ENCODE measurements at places on chromosomes 7 and 10.
A peak's percentile ranks its signal among the peaks of the same experiment; 100 is the strongest.

- DNase-seq = peak; percentile 28
Measured at GRCh38 chr10:119541459-119542356, 811 bp downstream of the RGS10 start.

DNA sequence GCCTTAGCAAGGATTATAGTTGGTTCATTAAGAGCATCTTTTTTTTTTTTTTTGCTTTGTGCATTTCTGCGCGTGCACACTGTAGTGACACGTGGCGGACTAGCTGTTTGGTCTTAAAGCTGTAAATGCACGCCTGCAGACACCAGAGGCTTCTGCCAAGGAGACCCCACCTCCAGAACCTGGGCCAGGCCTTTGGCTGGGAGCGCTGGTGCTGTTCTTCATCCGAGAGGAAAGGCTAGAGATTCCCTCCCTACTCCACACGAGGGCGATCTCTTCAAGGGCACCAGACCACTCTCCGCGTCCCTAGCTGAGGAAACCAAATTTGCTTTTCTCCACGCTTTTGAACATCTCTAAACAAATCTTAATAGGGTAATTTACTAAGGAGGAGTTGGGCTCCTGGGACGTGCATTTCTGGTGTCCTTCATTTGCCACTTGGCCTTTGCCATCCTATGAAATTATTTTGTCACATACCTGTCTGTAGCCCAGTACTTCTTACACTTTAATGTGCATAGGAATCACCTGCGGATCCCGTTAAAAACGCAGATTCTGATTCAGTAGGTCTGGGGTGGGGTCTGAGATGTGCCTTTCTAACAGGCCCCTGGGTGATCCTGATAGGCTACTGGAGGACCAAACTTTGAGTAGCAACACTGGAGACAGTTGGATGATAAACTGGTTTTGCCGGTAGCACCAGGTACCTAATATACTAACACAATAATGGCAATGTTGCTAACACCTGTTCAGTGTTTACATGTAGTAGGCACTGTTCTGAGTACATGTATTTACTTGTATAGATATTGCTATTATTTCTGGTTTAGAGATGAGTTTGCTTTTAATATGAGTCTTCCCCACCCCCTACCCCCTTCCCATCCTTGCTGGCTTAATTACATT, 1.3 kb upstream of the SLC26A5 start:
- DNase-seq = peak; percentile 35

DNA sequence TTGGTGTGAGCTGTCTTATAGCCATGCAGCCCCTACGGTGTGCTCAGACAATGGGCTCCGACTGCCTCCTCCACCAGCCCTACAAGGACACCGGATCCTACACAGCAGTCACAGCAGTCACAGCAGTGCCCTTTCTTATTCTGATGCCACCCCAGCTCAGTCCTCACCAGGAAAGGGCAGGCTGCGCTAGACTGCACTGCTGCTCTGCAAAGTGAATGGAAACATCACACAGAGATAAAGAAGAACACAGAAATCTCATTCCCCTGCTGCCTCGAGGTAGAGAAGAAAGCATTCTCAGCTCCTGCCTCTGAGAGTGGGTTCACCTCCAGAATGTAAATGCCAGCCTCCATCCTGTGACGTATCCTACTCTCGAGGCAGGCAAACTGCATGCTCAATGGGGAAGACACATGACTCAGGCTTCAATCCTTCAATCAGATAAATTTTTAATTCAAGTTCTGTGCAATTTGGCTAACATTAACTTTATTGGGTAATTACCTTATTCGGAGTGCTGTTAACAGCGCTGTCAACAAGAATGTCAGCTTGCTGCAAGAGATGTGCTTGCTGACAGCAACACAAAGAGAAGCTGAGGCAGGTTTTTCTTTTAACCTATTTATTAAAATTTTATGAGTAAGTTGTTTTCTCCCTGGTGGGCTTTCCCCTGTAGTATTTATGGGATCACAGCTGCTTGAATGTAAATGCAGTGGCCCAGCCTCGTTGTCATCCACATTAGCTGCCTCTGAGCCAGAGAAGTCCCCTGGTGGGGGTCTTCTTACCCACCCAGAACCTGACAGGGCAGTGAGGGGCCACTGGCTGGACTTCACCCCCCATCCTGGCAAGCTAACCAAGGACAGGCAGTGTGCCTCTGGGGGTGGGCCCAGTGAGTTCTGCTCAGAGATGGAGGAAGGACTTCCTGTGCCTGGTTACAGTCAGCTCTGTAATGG, 241.3 kb upstream of the KMT2E start:
- DNase-seq = no peak

DNA sequence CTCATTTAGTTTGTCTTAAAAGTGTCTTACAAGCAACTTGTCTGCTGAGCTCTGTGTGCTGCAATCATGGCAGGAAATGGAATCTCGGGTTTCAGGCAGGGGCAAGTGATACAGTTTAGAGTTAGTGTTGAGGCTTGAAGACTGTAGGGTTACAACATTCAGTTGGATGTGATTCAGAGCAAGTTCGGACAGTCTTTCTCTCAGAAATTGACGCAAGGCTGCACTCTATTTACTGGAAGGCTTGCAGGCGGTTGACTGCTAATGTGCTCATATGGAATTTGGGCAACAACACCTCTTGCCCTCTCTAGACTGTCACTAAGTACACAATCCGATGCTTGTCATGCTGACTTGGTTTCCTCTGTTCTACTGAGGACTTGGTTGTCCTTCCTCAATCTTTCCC, 161.7 kb upstream of the BMPER start:
- DNase-seq = no peak

DNA sequence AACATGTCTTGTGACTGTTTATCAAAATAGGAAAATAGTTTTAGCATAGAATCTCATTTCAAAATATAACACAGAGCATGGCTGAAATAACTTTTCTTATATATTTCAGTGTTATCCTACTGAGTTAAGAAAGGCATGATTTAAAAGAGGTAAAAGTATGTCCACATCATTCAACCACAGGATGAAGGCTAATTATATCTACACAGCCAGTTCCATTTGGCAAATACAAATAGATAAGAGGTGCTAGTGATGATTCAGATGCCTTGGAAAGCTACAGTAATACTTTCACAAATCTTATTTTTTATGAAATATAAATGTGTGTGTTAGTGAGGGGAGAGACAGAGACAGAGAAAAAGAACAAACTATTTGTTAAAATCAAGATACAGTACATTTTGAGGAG, 42.9 kb upstream of the PCDH15 start:
- no peak for DNase-seq

- peak; percentile 85 for DNase-seq
Measured at GRCh38 chr10:72274730-72275350, 1.1 kb downstream of the DDIT4 start.

DNA sequence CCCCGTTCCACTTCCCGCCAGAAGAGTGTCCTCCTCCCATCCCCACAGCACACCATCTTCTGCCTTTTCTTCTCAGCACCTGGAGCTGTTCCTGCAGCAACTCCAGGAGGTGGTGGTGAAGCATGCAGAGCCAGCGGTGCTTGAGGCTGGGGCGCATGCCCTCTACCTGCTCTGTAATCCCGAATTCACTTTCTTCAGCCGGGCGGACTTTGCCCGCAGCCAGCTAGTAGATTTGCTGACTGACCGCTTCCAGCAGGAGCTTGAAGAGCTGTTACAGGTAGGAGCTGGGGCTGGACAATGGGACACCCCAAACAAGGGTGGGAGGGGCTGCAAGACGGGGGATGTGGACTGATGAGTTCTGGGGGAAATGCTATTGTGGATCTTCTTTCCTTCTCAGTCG, 19.1 kb upstream of the PVRIG start:
- DNase-seq = peak; percentile 58

DNA sequence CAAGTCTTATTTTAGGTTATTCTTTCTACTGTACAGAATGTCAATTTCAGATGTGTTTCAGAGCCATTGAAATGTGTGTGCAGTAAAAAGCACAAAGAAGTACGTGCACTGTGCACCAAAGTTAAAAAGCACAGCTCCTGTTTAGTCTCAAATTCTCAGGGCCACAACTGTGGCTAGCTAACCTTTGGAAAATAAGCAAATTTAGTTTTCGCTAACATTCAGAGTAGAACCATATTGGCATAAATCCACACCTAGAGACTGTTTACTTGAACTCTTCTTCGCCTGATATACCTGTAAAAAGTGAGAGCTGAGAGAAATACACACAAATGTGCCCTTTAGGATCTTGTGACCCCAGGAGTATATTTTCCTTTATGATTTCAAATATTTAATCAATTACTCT, 353.9 kb downstream of the TFEC start:
- no peak for DNase-seq

DNA sequence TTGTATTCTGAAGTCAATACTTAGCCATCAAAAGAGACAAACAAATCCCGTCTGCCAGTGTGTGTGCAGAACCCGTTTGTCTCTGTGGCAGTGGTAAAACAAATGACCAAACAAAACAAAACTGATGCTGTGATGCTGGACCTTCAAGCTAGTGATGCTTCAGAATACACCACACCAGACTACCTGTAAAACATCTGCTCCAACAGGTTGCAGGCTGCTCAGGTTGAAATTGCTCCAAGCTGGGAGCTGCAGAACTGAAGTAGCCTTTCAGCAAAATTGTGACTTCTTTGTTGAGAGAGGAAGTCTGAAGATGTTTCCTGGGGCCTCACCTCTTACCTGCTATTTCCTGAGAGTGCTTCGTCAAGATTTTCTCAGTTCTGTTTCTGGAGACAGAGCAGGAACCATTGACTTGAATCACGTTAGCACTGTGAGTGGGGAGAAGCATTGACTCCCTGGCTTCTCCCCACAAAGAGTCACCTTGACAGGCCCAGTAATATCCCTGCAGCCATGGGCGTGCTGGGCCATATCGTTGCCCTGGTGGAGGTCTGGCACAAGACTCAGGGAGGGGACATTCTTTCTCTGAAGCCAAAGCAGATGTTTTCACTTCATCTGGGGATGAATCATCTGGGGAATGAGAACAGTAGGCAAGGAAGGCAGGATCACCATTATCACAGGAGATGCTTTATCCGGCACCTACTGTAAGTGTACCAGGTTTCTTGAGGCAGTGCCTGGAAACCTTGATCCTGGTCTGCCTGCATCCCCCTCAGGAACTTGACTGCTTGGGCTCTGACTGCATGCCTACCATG, 80.2 kb downstream of the RBM20 start:
- DNase-seq = no peak

- DNase-seq = no peak
Measured at GRCh38 chr7:84686373-84686772, 491.8 kb upstream of the SEMA3A start.

GRCh38 chr7:64868499-64868898, 34.6 kb upstream of the ZNF273 start:
- DNase-seq = no peak

- DNase-seq = no peak
Measured at GRCh38 chr10:77042706-77043419, 594.7 kb downstream of the KCNMA1 start.

DNA sequence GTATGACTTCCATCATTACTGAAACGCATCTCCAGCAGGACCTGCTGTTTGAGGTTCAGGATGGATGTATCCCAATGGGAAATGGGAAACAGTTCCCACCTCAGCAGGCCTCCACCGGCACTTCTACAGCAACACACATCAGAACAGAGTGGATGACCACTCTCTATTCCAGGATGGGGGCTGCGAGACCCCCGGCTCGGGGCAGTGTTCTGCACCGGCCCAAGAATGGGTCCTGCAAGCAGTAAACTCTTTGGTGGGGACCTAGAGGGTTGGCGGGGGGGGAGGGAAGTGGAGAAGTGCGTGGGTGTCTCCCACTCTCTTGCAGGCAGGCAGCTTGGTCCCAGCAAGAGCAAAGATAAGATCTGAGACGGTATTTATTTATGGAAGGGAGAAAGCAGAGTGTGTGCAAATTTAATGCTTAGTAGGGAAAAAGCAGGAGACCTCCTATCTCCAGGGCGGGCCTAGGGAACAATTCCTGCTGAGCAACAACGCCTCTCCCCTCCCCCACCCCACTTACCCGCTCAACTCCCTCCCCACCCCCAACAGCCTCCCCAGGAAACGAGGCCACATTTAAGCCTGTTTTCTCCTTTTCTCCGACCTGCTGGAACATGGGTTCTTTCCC, 4.0 kb downstream of the SFMBT2 start:
- no peak for DNase-seq

GRCh38 chr10:80108576-80109239, 23.8 kb upstream of the PLAC9 start:
- no peak for DNase-seq

- no peak for DNase-seq
Measured at GRCh38 chr10:131822692-131823245, 78.0 kb upstream of the PPP2R2D start.

DNA sequence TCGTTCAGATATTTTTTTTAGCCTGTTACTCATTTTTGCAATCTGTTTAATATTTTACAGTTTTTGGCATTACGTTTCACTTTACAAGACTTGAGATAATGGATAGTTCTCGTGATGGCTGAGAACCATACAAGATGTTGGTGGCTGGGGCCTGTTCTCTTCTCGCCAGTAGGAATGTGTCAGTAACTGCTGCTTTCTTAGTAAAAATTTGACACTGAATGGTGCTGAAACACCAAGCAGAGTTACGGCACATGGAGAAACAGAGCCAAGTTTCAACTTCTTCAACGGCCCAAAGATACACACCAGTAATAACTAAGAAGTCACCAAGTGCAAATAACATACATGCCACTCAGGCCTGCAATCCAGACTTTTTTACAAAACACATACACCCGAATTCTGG, 130.4 kb downstream of the NRP1 start:
- DNase-seq = no peak

DNA sequence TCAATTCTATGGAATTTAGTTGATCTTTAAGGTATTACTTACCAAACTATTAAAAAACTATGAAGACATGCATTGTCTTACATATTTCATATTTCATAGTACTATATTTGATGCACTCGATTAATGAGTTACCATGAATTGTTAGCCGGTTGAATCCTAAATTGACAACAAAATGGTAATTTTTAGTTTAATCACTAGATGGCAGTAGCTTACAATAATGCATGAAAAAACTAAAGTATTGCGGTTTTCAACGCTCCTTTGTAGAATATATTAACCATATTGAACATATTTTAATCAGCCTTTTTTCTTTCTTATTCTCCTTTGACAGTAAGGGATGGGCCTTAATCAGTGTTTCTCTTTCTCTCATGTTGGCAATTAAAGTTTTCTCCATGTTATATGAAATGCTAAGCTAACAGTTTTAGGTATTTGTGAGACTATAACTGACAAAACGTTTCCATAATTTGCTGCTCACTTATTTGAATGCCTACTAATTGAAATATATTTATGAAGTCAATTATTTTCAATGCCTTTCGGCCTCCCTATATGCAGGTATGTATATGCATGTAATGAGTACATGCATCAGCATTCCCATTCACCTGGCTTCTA, 48.5 kb upstream of the ARL4A start:
- no peak for DNase-seq

GRCh38 chr10:100535338-100535714, 417 bp upstream of the HIF1AN start:
- DNase-seq = no peak

DNA sequence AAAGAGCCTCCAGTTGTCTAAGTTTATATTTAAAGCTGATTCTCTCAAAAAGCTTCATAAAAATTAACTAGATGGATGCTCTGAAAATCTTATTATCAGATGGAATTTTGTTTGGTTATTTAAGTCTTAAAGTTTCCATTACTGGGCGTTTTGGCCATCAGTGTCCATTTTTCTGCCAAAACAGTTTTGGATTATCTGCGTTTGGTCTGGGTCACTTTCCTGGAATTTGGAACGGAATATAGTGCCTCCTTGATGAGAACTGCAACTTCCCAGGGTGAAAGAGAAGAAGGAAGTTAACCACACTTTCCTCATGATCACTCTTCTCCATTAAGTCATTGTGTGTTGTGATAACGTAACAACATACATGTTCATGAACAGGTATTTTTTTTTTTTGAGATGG, 764.9 kb upstream of the AUTS2 start:
- DNase-seq = no peak
